ENCODE measurements at places on chromosomes 13 and 19.

DNA sequence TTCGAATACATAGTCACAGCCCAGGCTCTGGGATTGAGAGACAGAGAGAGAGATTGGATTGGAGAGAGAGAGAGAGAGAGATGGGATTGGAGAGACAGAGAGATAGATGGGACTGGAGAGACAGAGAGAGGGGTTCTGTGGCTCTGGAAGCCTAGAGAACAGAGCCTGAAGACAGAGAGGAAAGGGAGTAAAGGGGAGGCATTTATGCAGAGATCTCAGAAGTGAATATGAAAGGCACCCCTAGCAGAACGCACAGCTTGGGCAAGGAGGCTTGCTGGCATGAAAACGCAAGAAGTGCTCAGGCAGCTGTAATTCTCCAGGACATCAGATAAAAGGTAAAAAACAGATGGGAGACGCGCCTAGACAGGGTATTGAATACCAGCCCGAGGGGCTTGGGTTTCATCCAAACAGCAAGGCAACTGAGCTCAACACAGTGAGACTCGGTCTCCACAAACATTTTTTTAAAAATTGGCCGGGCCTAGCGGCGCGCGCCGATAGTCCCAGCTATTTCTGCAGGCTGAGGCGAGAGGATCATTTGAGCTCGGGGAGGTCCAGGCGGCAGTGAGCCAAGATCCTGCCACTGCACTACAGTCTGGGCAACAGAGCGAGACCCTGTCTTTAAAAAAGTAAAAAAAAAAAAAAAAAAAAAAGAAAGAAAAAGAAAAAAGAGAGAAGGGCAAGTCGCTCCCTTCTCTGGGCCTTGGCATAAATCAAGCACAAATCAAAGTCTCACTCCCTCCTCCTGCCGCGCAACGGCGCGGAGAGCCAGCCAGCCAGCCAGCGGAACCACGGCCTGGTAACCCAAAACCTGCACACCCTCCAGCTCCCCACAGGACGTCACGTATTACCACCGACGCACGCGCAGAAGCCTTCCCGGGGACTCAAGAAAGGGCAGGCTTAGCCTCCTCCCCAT, 774 bp upstream of the PPP2R1A start:
- DNase-seq = no peak

DNA sequence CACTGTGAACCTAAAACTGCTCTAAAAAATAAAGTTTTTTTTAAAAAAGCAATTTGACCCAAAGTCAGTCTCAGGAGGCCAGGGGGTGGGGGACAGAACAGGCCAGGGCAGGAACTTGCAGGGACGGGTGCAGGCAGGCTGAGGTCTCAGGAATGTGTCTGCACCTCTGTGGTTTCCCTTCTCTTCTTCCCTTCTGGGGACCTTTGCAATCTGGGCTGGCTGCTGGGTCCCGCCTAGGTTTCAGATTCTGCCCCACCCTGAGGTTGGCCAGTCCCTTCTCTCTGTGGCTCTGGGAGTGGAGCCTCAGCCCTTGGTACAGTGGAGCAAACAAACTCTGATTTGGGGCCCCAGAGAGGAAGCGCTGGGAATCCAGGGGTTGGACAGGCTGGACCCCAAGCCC, 5.3 kb upstream of the F2RL3 start:
- no peak for DNase-seq

- no peak for DNase-seq
Measured at GRCh38 chr19:47520839-47521238, 6.0 kb upstream of the NAPA start.

DNA sequence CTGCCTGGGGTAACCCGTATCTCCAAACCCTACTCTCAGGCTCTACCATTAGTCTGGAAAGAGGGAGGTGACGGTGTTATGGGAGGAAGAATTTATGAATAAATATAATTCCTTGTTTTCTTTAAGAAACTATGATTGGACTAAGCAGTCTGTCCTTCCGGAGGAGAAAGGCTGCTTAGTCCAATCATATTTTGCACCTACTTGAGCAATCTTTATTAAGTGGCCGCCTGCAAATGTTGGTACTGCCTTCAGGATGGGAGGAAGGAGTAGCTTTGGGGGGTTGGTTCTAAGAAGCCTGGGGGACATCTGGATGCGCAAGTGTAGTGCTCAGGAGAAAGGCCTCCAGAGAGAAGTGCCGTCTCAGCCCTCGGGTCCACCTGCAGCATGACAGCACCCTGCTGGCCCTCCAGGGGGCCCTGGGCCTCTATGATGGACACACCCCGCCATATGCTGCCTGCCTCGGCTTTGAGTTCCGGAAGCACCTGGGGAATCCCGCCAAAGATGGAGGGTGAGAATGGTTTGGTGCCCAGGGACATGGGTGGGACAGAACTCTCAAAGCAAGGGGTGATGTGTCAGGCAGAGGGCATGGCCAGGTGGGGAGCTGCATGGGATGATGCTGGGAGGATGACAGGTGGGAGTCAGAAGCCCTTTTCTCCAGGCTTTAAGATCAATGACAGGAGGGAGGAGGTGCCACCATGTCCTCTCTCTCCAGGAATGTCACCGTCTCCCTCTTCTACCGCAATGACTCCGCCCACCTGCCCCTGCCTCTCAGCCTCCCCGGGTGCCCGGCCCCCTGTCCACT, 4.1 kb downstream of the ACP4 start:
- DNase-seq = no peak

DNA sequence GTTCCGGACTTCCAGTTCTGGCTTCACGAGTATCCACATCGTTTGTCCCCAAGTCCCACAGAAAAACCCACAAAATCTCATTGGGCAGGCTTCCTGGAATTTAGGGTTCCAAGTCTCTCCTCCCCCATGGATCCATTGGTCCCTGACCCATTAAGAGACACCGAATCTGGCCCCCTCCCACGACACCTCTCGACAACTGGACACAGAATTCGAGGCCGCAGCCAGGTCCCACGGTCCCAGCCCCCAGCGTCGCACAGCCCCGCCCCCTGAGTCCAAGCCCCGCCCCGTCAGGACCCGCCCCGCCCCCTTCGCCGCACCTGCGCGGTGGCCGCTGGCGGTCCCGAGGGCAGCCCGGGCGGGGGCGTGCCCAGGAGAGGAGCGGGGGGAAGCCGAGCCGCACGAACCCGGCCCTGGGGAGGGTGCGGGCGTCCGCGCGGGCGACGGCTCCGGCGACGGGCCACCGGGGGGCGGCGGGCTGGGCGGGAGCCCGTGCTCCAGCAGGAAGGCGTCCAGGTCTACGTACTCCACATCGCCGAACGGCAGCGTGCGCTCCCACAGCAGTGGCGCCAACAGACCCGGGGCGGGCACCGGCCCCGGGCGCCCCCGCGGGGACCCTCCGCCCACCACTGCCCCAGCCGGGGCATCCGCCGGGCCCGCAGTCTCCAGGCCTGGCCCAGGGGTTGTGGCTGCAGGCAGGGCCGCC, 1.8 kb downstream of the DBP start:
- no peak for DNase-seq

- no peak for DNase-seq
Measured at GRCh38 chr13:110873639-110874507, 41.0 kb downstream of the ANKRD10 start.

- no peak for DNase-seq
Measured at GRCh38 chr13:50527188-50527587, 316.3 kb downstream of the DLEU7 start.

- DNase-seq = peak; percentile 74
Measured at GRCh38 chr13:32310134-32310706, 4.9 kb downstream of the ZAR1L start.

DNA sequence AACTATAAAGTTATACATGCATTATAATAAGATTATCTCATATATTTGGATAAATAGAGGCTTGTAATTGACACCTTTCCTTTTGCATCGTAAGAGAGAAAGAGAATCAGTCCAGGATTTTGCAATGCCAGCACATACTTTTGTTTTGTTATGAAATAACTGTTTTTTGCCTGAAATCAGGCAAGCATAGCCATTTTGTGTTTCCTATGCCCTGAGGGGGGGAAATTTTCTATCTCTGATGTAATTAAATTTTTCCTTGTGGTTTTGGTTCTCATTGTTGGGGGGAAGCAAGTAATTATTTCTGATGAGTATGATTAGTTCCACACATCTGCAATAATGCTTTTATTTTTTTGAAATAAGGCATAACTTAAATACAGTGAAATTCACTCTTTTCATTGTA, 229.4 kb downstream of the NDFIP2 start:
- DNase-seq = peak; percentile 48

DNA sequence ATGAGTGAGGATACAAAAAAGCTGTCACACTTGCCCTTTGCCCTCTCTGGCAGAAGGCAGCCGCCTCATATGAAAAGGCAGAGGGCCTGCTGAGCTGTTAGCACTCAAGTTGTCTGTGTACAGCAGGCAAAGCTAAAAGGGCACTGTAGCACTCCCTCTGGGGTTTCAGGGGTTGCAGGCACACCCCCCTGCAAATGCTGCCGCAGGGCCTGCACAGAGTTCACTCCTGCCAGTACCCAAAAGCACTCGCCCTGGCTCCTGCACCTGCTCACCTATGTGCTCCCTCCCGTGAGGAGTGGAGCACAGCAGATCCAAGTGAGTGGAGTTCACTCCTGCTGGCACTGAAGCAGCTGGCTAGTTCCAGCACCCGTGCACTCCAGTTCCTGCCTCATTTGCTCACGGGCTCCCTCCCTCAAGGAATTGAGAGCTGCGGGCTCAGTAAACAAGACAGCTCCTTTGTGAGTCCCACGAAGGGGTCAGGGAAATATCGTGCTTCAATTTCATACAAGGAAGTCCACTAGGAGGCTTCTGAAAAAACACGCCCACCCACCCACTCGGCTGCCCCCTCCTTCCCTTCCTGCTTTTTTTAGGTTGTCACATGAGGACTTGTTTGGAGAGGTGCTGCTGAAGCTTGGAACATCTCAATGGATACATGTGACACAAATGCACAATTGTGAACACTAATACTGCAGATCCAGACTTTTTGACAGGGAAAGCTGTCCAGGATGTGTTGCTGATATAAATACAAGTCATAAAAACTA, 9.9 kb upstream of the RCBTB2 start:
- DNase-seq = no peak

GRCh38 chr19:42419309-42419708, 7.9 kb downstream of the LIPE start:
- DNase-seq = no peak

- DNase-seq = no peak
Measured at GRCh38 chr13:85148009-85148408, 651.2 kb downstream of the SLITRK6 start.

DNA sequence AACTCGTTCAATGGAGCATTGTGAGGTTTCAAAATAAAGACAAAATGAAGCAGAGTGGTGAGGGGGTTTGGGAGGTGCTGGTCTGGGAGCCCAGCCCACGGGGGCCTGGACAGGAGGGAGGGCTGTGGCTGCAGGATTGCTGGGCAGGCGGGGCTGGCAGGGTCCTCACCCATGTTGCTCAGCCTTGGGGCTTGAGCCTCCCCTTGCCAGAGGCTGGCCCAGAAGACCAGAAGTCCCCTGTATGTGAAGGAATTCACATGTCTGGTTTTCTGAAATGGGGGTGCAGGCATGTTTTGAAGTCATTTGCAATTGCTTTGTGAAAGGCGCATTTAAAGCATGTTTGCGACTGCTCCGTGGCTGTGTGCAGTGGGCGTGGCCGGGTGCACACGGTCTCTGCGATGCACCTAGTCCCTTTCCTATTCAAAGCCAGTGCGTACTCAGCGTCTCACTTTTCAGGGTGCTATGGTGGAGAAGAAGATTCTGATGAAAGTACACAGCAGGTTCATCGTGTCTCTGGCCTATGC, 2.3 kb downstream of the GRK1 start:
- no peak for DNase-seq

- no peak for DNase-seq
Measured at GRCh38 chr13:24716446-24716845, 36.2 kb downstream of the ATP12A start.

GRCh38 chr19:50231821-50232220, 28.4 kb downstream of the MYH14 start:
- no peak for DNase-seq

GRCh38 chr13:75670496-75670895, 34.4 kb downstream of the LMO7 start:
- DNase-seq = peak; percentile 44

DNA sequence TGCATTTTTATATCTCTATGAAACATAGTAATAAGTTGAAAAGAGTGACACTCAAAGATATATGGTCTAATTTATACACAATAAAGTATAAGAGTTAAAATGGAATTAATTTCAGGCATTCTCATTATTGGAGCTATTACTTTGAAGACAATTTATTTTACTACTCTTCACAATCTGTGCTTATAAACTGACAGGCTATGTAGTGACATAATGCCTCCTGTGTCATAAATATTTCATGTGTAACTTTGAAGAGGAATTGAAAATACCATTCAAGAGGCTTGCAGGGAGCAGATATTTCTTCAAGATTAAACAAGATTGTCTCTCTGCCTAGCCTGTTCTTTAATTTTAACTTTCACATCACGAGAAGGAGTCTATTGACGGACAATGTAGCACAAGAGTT, 1881.5 kb upstream of the PCDH20 start:
- DNase-seq = no peak

GRCh38 chr19:3162418-3163229, 15.9 kb upstream of the S1PR4 start:
- DNase-seq = no peak

DNA sequence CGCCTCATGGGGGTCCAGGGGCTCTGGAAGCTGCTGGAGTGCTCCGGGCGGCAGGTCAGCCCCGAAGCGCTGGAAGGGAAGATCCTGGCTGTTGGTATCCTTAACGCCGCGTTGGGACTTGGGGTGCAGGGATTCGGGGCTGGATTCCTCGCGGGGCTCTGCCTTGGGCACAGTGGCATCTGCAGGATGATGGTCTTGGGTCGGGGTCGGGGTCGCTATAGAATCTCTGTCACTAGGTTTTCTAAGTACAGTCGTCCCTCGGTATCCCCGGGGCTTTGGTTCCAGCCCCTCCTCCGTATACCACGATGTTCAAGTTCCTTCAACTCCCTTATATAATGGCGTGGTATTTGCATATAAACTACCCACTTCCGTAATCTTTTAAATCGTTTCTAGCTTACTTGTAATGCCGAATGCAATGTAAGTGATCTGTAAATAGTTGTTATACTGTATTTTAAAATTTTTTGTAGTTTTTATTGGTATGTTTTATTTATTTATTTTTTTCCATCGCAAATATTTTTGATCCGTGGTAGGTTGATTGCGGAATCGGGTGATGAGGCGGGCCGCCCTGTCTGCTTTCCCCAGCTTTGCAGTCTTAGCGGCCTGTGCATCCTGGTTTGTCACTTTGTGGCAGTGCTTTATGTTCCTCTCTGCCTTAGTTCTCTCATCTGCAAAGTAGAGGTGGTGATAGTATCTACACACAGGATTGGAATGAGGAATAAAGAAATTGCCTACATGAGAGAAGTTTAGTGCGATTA, 606 bp downstream of the ERCC5 start:
- DNase-seq = peak; percentile 28

GRCh38 chr19:7216373-7216902, 77.8 kb downstream of the INSR start:
- no peak for DNase-seq
